Activated CD4-positive, alpha-beta T cell treated with anti-CD3 and anti-CD28 coated beads for 36 hours (primary cell): ENCODE measurements at places on chromosomes 11 and 22. TPM values are rescaled to one million over a fixed set of nuclear protein-coding genes. Genes with fewer than 3 reads are reported as not detected.

The BCR gene
- total RNA-seq = 45.5 TPM

The MAJIN gene
- total RNA-seq = 1.2 TPM

The SYCE3 gene
- total RNA-seq = 3.8 TPM

The ANKK1 gene
- 0.07 TPM for total RNA-seq

The POU2F3 gene
- not detected for total RNA-seq

The THRSP gene
- total RNA-seq = not detected

The CHRDL2 gene
- not detected for total RNA-seq

The MUC5AC gene
- not detected for total RNA-seq

The OTOG gene
- total RNA-seq = not detected

The MMP1 gene
- total RNA-seq = not detected

The DERL3 gene
- 5.7 TPM for total RNA-seq

The ACRV1 gene
- not detected for total RNA-seq

The GRM5 gene
- total RNA-seq = not detected

The PRR33 gene
- 0.07 TPM for total RNA-seq

The PACSIN3 gene
- total RNA-seq = 5.9 TPM

The SMTNL1 gene
- total RNA-seq = not detected

The SYT9 gene
- not detected for total RNA-seq

The OR4D11 gene
- not detected for total RNA-seq

The DUSP8 gene
- 1.3 TPM for total RNA-seq

The OR8D4 gene
- total RNA-seq = not detected
